Mesenteric fat pad (tissue), 1 donor: ENCODE measurements at places on chromosomes 2 and 18. TPM values are rescaled to one million over a fixed set of nuclear protein-coding genes. Genes with fewer than 3 reads are reported as not detected.

Gene ALLC
- total RNA-seq = not detected

Gene NT5DC4
- total RNA-seq = not detected

GRCh38 chr2:170396799-170397459, 219.0 kb downstream of the MYO3B start:
- no peak for DNase-seq

Gene TWIST2
- 73.9 TPM for total RNA-seq

- no peak for DNase-seq
Measured at GRCh38 chr18:45104049-45104395, 423.3 kb downstream of the SETBP1 start.

- DNase-seq = no peak
Measured at GRCh38 chr2:69026691-69027459, 13.9 kb downstream of the ANTXR1 start.

DNA sequence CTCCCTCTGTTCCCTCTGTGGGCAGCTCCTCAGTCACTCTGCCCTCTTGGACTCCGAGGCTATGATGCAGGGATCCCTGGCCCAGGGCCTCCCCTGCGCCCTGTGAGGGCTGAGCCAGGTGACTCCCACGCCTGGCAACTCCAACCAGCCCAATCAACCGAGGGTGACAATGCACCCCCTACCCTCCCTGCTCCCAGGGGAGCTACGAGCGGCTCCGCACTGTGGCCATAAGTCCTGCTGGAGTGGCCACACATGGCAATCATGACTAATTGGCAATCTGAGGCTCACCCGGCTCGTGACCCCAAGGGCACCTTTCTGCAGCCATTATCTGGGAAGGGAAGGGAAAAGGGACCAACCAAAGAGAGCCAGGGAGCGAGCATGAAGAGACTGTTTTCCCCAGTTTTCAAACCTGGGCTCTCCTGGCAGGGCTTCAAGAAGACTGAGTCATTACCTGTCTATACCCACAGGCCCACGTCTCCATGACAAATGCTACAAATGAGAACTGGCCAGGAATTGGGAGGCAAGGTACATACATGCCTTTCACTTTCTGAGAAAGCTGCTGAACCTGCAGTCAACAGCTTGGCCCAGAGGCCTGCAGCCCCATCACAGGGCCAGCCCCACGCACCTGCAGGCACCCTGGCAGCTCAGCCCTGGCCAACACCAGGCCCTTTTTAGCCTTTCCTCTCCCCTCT, 45.1 kb downstream of the RPL31 start:
- DNase-seq = no peak

- no peak for DNase-seq
Measured at GRCh38 chr18:56660655-56661054, 9.5 kb downstream of the WDR7 start.

Gene SERPINB3
- total RNA-seq = not detected

- no peak for DNase-seq
Measured at GRCh38 chr18:33696332-33697162, 118.5 kb downstream of the ASXL3 start.

- no peak for DNase-seq
Measured at GRCh38 chr2:180017784-180018183, 10.7 kb upstream of the CWC22 start.

GRCh38 chr18:25284861-25285550, 67.0 kb downstream of the ZNF521 start:
- DNase-seq = no peak

DNA sequence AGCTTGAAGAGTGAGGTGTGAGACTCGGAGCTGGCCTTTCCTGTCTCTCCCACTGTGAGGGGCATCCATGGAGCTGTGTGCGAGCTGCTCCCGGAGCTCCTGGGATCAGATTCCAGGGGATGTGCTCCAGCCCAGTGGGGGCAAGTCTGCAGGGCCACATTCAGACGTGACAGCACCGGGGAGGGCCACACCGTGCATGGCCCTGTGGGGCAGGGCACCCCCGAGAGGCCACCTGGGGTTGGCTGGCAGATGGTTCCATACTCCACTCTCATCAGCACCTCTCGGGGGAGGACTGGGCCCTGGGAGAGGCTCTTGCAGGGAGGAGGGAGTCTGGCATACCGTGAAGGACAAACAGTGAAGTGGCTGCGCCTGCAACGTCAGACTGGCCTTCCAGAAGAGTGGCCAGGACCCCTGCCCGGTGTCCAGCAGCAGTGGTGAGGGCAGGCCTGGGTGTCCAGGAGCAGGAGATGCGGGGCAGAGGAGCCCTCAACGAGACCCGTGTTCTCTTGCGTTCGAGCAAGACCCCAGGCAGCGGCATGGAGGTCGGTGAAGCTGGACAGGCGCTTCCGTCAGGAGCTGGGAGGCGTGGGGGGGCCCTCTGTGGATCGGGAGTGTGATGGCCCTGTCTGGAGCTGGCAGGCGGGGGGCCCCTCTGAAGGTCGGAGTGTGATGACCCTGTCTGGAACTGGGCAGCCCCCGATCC, 84.3 kb downstream of the ASB1 start:
- DNase-seq = no peak

DNA sequence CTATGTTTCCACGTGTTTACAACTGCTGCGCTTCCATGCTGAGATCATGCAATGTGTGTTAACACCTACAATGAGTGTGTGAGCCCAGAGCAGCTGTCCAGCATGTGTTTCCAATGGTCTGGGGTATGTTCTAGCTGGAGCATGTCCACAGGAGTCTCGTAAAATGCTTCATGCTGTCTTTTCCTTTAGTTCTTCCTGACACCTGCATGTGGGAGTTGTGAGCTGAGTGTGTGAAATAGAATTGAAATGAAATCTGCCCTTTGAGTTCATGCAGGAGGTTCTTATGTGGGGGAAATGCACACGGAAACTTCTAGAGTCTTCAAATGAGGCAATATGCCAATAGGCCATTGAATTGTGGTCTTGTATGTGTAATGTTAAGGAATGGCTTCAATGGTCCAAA, 205.1 kb downstream of the RND3 start:
- no peak for DNase-seq

GRCh38 chr2:136375017-136375901, 257.3 kb upstream of the CXCR4 start:
- DNase-seq = no peak

Gene OBSL1
- 61.5 TPM for total RNA-seq
